CD4-positive, alpha-beta T cell treated with Interleukin-15 for 1 hour (primary cell): ENCODE measurements at places on chromosomes 16 and 17.
A peak's percentile ranks its signal among the peaks of the same experiment; 100 is the strongest.

DNA sequence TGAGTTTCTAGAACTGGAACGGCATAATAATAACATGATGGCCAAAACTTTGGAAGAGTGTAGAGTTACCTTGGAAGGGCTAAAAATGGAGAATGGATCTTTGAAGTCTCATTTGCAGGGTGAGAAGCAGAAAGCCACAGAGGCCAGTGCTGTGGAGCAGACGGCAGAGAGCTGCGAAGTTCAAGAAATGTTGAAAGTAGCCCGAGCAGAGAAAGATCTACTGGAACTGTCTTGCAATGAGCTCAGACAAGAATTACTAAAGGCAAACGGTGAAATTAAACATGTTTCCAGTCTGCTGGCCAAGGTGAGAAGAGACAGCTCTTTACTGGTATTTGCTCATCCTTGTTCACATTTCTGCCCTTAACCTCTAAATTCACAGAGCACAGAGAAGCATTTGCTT is 196.4 kb downstream of the SPECC1 start:
- DNase-seq, result no peak

DNA sequence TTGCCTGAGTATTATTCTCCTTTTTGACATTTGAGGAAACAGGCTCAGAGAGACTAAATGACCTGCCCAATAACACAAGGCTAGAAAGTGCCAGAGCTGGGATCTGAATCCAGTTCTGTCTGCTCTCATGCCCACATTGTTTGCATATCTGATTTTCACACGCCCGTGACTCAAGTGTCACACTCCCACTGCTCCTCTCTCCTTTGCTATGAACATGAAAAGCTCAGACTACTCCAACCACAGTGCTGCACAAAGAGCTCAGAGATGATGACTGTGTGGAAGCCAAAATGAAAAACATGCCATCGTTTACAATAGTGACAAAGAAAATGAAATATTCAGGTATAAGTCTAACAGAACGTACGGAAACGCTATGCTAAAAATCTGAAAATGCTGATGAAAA is 107.9 kb downstream of the SMG6 start:
- no peak for DNase-seq

- peak; percentile 77 for DNase-seq
These were observed 27.2 kb upstream of the SKAP1 start for GRCh38 chr17:48457080-48457836.

DNA sequence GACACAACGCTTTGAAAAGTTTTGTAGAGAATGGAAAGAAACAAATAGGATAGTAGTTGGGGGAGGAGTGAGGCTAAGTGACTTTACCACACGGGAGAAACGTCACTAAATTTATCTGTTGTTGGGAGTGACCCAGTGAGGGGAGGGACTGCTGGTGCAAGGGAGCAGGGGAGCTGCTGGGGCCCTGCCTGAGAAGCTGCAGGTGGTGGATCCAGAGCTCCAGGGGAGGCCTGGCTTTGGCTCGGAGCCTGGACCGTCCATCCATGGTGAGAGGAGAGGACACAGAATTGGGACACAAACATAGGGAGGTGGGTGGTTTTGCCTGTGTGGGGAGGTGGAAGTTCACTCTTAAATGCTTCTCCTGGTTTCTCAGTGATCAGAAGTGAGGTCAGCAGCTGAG is 107.6 kb downstream of the GOSR1 start:
- DNase-seq, result no peak

GRCh38 chr17:42674755-42675347 is 1.9 kb downstream of the PLEKHH3 start:
- no peak for DNase-seq

GRCh38 chr17:4530799-4531730 is 24.1 kb downstream of the MYBBP1A start:
- no peak for DNase-seq

GRCh38 chr17:31235110-31235509 is 61.9 kb downstream of the OMG start:
- DNase-seq, result no peak

- DNase-seq, result peak; percentile 55
These were observed 10.2 kb upstream of the CENPT start for GRCh38 chr16:67857547-67858233.

- no peak for DNase-seq
These were observed 119.5 kb upstream of the TNRC6C start for GRCh38 chr17:77838748-77839697.

- no peak for DNase-seq
These were observed 6.3 kb downstream of the CACNG1 start for GRCh38 chr17:67050471-67051154.

DNA sequence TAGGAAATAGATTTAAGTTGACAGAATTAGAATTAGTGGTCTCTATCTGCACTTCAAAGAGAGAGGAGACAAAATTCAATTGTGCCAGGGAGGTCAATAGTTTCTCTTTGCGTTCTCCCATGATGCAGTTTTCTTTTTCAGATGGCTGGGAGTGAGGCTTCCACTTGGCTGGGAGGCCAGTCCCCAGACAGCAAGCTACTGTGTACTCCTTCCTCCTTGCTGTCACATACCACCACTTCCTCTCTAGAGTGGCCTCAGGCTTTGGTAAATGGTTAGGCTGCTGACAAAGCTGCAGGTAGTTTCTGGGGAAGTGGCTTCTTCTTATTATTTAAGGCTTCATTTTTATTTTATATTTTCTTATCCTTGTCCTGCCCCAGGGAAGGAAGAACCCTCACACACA is 106.2 kb upstream of the HS3ST4 start:
- no peak for DNase-seq

GRCh38 chr17:340074-340473 is 12.5 kb downstream of the RPH3AL start:
- no peak for DNase-seq

GRCh38 chr17:12664894-12665262 is 812 bp upstream of the MYOCD start:
- no peak for DNase-seq

- DNase-seq, result no peak
These were observed 3.3 kb downstream of the TBX4 start for GRCh38 chr17:61455324-61456060.

GRCh38 chr17:19440421-19440820 is 29.4 kb downstream of the RNF112 start:
- no peak for DNase-seq

DNA sequence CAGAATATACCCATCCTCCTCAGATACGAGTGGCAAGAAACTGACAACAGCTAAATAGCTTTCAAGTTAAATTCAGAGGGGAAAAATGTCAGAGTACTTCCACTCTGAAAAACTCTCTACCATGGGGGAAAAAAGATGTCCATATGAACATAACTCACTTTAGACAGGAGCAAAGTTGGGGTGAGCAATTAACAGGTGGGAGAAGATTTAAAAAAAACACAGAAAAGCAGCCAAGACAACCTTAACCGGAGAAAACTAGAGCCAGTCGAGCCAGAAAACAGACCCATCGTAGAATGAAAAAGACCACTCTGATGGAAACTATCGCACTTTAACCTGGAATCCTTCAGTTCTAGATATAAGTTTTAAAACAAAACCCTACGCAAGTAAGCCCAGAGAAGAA is 833 bp downstream of the TERF2 start:
- no peak for DNase-seq

- DNase-seq, result no peak
These were observed at the start of gene FBXO39 for GRCh38 chr17:6775871-6776405. Gene FBXO39 (plus strand): TSS chr17:6776215. CDS start chr17:6779869, 3,654 bp downstream.

GRCh38 chr17:73744411-73744810 is 100.2 kb upstream of the SDK2 start:
- no peak for DNase-seq

DNA sequence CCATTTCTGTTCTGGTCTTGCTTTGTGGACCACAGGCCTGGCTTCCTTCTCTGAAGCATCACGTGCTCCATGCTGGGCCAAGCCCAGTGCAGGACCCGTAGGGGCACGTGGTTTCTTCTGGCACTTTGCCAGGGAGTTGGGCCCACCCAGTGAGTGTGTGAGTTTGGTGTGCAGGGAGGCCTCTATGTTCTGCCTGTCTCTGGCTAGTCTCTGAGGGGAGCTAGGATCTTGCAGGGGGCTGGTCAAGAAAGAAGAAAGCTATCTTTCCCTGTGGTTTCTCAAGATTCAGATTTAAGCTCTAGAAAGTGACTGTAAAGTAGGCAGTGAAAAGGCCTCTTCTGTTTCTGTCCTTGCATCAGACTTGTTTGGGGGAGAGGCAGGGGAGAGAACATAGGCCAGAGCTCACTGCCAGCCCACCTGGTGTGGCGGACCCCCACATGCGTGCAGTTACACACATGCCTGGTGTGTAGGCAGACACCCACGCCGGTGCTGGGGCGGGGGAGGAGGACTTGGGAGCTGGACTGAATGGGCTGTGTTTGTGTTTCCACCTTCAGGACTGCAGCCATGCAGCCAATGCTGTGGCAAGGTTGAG is 11.8 kb downstream of the LASP1 start:
- DNase-seq, result no peak

GRCh38 chr16:13436641-13437412 is 483.1 kb upstream of the ERCC4 start:
- DNase-seq, result no peak

DNA sequence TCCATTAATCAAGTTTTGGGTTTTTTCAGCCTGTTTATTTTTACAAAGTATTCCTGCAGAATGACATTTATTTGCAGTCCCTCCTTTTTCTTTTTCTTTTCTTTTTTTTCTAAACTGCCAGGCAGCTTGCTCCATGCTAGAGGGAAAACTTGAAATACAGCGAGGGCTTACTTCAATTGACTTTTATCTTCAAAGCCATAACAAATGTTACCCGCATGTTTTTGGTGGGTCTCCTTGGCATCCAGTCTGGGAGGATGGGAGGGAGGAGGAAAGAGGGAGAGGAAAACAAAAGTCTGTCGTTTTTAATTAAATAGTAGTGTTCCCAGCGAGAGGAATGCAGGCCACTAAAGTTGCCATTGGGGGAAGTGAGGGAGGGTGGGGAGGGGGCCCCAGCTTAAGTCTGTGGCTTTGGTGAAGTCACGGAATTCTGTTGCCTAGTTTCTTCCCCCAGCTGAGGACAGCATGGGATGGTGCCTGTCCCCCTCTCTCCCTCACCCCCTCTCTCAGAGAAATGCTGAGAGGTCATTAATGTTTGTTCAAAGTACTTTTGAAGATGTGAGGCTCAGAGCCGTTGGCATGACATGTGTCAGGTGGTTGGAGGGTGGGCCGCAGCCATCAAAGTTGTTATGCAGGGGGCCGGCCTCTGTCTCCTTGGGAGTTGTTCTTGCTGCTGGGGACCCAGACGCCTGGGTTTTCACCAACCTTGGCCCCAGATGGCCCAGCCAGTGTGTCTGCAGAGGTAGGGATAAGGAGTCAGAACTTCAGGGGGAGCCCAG is 2.9 kb downstream of the NKD1 start:
- no peak for DNase-seq

DNA sequence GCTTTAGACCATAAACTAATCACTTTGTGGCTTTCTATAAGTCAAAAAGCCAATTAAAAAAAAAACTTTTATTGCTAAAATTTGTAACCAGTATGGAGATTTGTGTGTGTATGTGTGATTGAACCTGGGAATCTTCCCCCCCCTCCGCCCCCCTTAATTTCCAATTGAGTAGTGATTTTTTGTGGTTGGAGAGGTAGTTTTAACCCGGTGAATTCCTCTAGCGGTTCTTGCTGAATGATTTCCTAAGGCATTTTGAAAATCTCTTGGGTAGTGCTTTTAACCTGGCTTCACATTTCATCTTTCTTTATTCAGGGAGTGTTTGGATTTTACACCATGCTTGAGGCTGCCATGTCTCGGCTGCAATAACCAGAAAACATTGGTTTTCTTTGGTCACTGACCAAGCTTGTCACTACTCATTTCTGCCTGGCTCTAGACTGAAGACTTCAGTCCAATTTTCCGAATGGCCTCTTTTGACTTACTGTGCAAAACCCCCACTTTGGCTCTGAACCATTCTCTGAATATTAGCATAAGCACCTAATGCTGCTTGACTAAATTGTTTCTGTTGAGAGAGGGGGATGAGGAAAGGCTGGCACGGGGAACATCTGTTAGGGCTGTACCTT is 35.6 kb downstream of the PRKCA start:
- DNase-seq, result no peak

- no peak for DNase-seq
These were observed 115.6 kb upstream of the SDK2 start for GRCh38 chr17:73759734-73760438.

DNA sequence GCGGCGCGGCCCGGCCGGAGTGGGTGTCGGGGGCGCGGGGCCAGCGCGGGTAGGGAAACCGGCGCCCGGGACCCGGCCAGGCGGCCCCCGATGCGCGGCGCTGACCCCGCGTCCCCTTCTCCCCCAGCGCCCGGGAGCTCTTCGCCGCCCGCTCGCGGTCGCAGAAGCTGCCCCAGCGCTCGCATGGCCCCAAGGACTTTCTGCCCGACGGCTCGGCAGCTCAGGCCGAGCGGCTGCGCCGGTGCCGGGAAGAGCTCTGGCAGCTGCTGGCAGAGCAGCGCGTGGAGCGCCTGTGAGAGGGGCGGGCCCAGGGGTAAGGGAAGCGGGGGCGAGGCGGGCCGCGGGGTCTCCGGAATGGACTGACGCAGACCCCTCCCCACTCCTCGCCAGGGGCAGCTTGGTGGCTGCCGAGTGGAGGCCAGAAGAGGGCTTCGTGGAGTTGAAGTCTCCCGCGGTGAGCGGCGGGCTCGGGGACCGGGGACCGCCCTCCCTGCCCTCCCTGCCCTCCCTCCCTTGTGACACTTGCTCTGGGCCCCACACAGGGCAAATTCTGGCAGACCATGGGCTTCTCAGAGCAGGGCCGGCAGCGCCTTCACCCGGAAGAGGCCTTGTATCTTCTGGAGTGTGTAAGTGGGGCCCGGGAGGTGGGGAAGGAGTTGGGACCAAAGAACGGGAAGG is 430 bp downstream of the TSEN54 start:
- DNase-seq, result no peak

GRCh38 chr17:14777291-14777690 is 476.4 kb downstream of the HS3ST3B1 start:
- no peak for DNase-seq

DNA sequence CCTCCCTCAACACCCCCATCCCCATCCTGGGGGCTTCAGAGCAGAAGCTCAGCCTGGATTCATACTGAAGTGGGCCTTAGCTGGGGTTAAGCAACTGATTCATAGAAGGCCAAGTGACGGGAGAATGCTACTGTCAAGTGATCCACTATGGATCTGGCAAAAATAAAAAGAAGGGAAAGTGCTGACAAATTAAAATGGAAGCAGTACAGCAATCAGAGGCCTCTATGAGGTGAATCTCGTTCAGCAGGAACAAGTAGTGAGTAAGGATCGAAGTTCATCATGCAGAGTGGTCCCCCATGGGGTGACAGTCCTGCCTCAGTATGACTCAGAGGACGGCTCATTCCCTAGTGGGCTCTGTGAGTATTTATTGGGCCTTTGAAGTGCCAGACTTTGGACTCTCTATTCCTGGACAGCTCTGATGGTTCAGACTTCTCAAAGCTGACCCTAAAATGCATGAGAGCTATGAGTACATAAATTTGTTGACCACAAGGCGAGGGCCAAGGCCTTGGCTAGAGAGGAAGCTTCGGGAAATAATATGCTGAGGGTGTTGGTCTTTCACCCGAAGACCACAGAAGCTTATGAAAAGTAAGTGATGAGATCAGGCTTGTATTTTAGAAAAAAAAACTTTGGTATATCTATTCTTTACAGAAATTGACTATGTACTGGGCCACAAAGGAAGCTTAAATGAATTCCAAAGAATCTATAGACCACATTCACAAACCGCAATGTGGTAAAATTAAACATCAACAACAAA is 5.3 kb upstream of the NSMCE1 start:
- no peak for DNase-seq
